MV-4-11 (cell line): ENCODE measurements at places on chromosomes 11 and 22.
A peak's percentile ranks its signal among the peaks of the same experiment; 100 is the strongest.

GRCh38 chr11:74453373-74453975, 13.9 kb downstream of the KCNE3 start:
- DNase-seq = peak; percentile 53

DNA sequence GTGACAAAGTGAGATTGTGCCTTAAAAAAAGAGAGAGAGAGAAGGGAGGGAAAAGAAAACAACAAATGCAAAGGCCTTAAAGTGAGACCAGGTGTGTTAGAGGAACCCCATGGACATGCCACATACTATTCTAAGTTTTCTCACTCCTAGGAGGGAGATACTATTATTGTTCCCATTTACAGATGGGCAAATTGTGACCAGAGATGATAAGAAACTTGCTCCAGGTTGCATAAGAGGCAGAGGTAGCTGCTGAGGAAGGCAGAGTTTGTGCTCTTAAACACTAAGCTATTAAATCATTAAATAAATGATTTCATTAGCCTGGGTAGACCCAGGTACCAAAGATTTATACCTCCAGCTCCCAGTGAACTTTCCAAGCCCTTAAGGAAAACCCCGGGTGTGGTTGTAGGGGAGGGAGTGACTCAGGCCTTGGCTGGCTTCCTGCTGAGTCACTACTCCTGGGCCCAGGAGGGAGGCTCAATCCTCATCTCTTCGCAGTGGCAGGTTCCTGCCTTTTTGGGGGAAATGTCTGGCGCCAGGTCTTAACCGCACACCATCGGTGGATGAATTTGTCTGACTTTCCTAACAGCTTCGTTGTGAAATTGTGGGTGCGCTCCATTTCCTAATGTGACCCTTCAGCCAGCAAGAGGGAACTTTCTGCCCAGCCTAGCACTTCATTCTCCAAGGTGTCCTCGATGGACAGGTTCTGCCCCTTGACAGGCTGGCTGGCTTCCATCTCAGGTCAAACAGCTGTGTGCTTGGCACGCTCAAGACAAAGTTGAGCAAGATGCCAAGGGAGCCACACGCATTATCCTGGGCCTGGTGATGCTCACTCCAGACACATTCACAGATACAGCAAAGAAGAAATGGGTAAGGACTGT, 33.4 kb upstream of the PTPRJ start:
- peak; percentile 88 for DNase-seq

GRCh38 chr22:37381489-37381888, 45.8 kb downstream of the ELFN2 start:
- DNase-seq = no peak

DNA sequence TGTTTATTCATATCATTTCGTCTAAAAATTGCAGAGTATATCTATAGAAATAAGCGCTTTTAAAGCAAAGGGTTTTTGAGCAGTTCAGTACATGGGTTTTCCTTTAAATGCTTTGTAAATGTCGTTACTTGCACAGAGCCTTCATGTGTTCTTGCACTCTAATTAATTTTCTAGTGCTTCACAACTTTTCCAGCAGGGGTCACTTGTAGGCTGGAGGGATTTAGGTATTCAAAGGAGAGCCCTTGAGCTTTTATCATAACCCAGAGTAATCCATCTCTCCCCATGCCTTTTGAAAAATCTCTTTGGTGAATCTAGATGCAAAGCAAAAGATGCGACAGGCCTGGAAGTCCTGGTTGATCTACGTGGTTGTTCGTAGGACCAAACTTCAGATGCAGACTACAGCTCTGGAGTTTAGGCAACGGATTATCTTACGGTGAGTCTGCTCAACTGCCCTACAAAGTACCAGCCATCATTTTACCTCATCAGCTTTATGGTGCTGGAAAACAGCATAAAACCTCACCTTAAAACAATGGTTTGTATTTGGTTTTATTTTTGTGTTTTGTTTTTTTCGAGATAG, 60.4 kb downstream of the SFI1 start:
- peak; percentile 37 for DNase-seq

DNA sequence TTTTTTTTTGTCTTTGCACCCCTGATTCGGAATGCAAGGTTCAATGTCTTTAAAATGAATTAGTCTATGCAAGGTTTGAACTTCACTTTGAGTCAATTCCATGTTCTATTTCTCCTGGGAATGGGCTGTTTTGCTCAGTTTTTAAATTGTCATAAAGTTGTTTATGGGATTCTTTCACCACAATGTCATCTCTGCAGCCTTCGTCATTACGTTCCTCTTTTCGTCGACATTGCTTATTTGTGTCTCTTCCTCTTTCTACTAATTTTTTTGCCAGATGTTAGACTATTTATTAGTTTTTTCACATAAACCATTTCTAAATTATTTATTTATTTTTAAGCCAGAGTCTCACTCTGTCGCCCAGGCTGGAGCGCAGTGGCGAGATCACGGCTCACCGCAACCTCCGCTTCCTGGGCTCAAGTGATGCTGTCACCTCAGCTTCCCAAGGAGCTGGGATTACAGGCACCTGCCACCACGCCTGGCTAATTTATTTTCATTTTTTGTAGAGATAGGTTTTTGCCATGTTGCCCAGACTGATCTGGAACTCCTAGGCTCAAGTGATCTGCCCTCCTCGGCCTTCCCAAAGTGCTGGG, 7.1 kb upstream of the TNNT3 start:
- DNase-seq = peak; percentile 63

- DNase-seq = peak; percentile 25
These were observed 31.1 kb downstream of the MRGPRX4 start for GRCh38 chr11:18203723-18204122.

DNA sequence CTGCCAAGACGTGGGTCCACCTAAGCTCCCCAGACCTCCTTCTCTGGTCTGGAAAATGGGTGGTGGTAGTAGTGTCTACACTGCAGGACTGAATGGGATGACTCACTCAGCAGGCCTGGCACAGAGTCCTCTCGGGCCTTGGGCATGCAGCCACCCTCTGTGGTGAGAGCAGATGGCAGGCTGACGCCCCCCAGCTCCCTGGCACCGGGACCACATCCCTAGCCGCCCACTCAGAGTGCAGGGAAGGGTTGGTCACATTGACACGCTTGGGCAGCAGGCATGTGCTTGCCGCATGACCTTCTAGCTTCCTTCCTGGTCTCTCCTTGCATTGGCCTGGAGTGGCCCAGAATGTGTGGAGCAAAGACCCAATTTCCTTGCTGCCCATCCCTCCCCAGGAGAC, 30.7 kb upstream of the PRODH start:
- DNase-seq = no peak

DNA sequence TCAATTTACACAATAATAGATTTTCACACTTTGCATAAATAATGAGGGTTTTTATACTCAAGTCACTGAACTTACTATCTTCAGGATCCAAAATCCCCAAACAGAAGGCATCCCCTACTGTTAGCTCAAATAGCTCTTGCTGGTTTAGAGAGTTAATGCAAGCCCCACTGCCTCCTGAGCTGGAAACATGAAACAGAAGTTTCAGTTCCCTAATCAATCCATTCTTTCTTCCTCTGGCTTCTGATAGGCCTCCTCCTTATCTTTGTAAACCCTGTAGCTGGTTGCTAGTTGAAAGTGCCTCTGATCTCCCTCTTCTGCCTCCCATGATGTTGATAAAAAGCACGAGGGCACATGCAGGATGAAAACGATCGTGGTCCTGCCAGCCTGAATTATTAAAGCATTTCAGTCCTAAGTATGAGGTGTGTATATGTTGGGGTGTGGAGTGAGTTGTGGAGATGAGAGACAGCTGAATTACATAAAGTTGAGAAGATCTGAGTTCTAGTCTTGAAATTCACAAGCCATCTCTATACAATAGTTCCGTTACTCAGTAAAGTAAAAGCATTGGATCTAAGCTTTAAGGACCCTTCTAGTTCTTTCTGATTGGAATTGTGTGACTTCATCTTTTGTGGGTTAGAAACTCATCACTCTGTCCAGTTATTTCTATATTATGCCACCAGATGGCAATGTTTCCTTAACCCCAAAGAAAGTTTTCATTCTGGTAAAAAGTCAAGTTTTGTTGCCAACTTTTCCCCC, 35.0 kb upstream of the EHF start:
- DNase-seq = peak; percentile 90

GRCh38 chr22:38257650-38258250, 15.1 kb downstream of the TMEM184B start:
- no peak for DNase-seq

DNA sequence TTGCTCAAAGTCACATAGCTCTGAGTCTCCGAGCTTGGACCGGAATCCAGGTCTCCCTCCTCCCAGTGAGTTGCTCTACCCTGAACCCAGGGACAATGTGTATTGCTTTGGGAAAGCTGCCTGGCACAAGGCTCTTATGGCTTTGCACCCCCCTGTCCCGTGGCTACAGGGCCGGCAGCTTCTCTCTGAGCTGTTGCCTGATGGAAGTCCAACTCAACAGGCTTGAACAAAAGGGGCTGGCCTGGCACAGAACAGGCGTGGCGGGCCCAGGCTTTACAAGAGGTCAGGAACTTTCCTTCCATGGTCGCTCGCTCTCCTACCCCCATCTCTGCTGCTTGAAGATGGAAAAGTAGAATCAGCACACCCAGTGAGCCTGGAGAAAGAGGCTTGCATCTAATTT, 34.3 kb downstream of the MYEOV start:
- DNase-seq = no peak

- DNase-seq = no peak
These were observed 70.9 kb upstream of the ALX4 start for GRCh38 chr11:44380820-44381219.

GRCh38 chr11:27934830-27935145, 173.2 kb downstream of the KIF18A start:
- no peak for DNase-seq

DNA sequence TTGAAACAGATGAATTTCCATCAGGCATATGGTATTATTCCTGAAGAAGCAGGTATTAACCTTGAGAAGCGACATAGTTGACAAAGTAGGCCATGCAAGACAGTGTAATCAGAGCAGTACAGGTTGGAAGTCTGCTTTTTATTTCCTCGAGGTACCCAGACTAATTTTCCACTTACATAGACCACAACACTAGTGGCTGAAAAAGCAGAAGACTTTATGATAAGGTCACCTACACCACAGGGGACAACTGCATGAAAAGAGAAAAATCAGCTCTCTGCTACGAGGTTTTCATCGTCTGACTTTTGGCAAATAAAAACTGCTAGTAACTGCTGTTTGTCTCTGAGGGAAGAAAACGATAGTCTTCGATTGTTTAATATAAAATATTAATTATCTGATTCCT, 77.5 kb downstream of the CNTN5 start:
- no peak for DNase-seq

DNA sequence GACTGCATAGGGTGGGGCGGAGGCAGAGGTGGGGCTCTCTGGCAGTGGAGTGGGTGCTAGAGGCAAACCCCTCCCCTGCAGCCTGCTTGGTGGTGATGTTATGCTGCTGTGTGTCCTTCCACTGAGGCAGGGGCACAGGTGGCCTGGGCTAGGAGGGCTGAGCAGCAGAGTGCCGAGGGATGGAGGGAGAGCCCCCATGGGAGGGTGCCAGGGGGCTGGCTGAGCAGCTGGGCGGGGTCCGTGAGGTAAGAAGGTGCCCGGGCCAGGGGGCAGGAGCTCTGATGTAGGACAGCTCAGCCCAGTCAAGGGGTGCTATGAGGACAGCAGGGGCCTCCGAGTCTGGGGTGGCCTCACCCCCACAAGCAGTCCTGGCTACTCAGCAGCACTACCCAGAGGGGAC, 4.2 kb downstream of the CLDN5 start:
- DNase-seq = no peak
